Natural killer cell (primary cell): ENCODE measurements at places on chromosomes 6 and 20.

GRCh38 chr6:161100072-161100471, 108.5 kb downstream of the MAP3K4 start:
- peaks cover 69% of the 10 kb centered on the region for H3K36me3 ChIP-seq
- H3K4me3 ChIP-seq = no peak overlapping the region
- no peak for DNase-seq
- H3K27me3 ChIP-seq = no peaks in the 10 kb centered on the region
- H3K27ac ChIP-seq = no peak overlapping the region
- H3K4me1 ChIP-seq = no peaks in the 10 kb centered on the region

DNA sequence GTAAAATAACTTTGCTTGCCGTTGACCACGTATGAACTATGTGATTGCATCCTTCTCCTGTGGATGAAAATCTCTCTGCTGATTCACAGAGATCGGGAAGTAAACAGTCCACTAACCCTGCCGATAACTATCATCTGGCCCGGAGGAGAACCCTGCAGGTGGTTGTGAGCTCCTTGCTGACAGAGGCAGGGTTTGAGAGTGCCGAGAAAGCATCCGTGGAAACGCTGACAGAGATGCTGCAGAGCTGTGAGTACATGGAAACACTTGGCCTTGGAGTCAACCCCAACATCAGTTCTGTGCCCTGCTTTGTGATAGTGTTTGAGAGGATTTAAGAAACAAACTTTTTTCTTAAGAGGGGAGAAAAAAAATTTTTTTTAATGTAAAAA, 937 bp downstream of the TAF8 start:
- peaks cover 23% of the 10 kb centered on the region for H3K36me3 ChIP-seq
- H3K4me1 ChIP-seq = peaks cover 35% of the 10 kb centered on the region

- H3K27ac ChIP-seq = no peak overlapping the region
- H3K27me3 ChIP-seq = no peaks in the 10 kb centered on the region
- no peak overlapping the region for H3K4me3 ChIP-seq
- no peaks in the 10 kb centered on the region for H3K36me3 ChIP-seq
- H3K4me1 ChIP-seq = no peaks in the 10 kb centered on the region
- no peak for DNase-seq
Observed at GRCh38 chr20:14785065-14785743, 447.8 kb upstream of the FLRT3 start.

- no peak overlapping the region for H3K4me3 ChIP-seq
- H3K36me3 ChIP-seq = no peaks in the 10 kb centered on the region
- no peaks in the 10 kb centered on the region for H3K27me3 ChIP-seq
Observed at GRCh38 chr20:54550776-54551396, 75.5 kb downstream of the DOK5 start.

- no peak overlapping the region for H3K4me3 ChIP-seq
- H3K4me1 ChIP-seq = peaks cover 20% of the 10 kb centered on the region
- peaks cover 2% of the 10 kb centered on the region for H3K36me3 ChIP-seq
- H3K27ac ChIP-seq = no peak overlapping the region
- no peaks in the 10 kb centered on the region for H3K27me3 ChIP-seq
Observed at GRCh38 chr6:4903751-4904370, 100.0 kb downstream of the RPP40 start.

- no peaks in the 10 kb centered on the region for H3K36me3 ChIP-seq
- H3K4me3 ChIP-seq = no peak overlapping the region
- H3K4me1 ChIP-seq = no peaks in the 10 kb centered on the region
- H3K27ac ChIP-seq = no peak overlapping the region
Observed at GRCh38 chr6:112464901-112465665, 118.0 kb downstream of the RFPL4B start.

GRCh38 chr6:138540468-138540867, 41.2 kb upstream of the NHSL1 start:
- no peaks in the 10 kb centered on the region for H3K27me3 ChIP-seq
- H3K4me1 ChIP-seq = no peaks in the 10 kb centered on the region
- no peak overlapping the region for H3K4me3 ChIP-seq
- no peaks in the 10 kb centered on the region for H3K36me3 ChIP-seq
- no peak for DNase-seq

- no peaks in the 10 kb centered on the region for H3K36me3 ChIP-seq
- no peak for DNase-seq
- no peak overlapping the region for H3K4me3 ChIP-seq
- H3K4me1 ChIP-seq = no peaks in the 10 kb centered on the region
Observed at GRCh38 chr6:132365281-132365907, 35.9 kb downstream of the MOXD1 start.

- no peaks in the 10 kb centered on the region for H3K36me3 ChIP-seq
- no peak for DNase-seq
- H3K27ac ChIP-seq = no peak overlapping the region
- H3K4me1 ChIP-seq = no peaks in the 10 kb centered on the region
- H3K4me3 ChIP-seq = no peak overlapping the region
Observed at GRCh38 chr6:3176562-3177355, 19.4 kb upstream of the TUBB2A start.

- H3K4me3 ChIP-seq = no peak overlapping the region
- peaks cover 7% of the 10 kb centered on the region for H3K27me3 ChIP-seq
- no peaks in the 10 kb centered on the region for H3K36me3 ChIP-seq
- DNase-seq = no peak
- H3K27ac ChIP-seq = no peak overlapping the region
Observed at GRCh38 chr6:13238017-13238416, 90.3 kb downstream of the TBC1D7 start.

GRCh38 chr6:24157886-24158285, 31.9 kb downstream of the NRSN1 start:
- no peak overlapping the region for H3K27ac ChIP-seq
- no peak for DNase-seq
- H3K4me3 ChIP-seq = no peak overlapping the region
- H3K27me3 ChIP-seq = no peaks in the 10 kb centered on the region

DNA sequence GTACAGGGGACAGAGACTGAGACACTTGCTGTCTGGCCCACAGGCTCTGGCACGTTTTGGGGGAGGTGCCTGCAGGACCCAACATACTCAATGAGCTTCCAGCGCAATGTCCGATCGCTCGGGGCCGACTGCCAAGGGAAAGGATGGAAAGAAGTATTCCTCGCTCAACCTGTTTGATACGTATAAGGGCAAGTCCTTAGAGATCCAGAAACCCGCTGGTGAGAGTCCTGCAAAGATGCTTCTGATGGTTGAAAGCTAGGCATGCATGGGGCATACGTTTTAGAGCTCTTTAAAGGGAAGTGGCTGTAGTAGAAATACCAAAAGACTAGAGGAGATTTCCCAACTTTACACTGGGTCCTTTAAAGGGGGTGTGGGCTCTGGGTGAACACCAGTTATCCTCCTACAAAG, 2.2 kb downstream of the PRRC2A start:
- no peaks in the 10 kb centered on the region for H3K27me3 ChIP-seq
- peaks cover 40% of the 10 kb centered on the region for H3K36me3 ChIP-seq
- peaks cover 15% of the 10 kb centered on the region for H3K4me1 ChIP-seq
- no peak overlapping the region for H3K27ac ChIP-seq
- no peak for DNase-seq

GRCh38 chr20:6434131-6434530, 311.3 kb upstream of the FERMT1 start:
- H3K27ac ChIP-seq = no peak overlapping the region
- H3K36me3 ChIP-seq = no peaks in the 10 kb centered on the region
- H3K4me1 ChIP-seq = no peaks in the 10 kb centered on the region

DNA sequence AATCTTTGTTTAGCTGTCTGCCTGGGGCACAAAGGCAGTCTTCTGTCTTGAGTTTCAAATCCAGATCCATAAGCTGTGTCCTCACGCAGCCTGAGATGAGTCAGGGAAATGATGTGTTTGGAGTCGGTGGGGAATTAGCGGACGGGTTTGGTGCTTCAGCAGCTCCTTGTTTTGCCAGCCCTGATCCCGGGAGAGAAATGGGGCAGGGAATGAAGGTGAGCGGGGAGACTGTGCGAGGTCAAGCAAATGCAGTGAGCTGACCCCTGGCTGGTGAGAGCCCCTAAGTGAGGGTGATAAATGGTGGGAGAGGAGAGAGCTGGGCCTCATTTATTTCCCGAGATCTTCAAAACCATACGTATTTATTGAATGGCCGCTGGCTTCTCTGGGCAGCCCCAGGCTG, 21.6 kb downstream of the DUSP22 start:
- H3K36me3 ChIP-seq = no peaks in the 10 kb centered on the region
- no peak overlapping the region for H3K4me3 ChIP-seq
- no peaks in the 10 kb centered on the region for H3K27me3 ChIP-seq
- H3K4me1 ChIP-seq = peaks cover 47% of the 10 kb centered on the region
